ENCODE measurements at places on chromosomes 5 and 9.

GRCh38 chr9:20988061-20988460 is 43.4 kb downstream of the HACD4 start:
- DNase-seq, result no peak

DNA sequence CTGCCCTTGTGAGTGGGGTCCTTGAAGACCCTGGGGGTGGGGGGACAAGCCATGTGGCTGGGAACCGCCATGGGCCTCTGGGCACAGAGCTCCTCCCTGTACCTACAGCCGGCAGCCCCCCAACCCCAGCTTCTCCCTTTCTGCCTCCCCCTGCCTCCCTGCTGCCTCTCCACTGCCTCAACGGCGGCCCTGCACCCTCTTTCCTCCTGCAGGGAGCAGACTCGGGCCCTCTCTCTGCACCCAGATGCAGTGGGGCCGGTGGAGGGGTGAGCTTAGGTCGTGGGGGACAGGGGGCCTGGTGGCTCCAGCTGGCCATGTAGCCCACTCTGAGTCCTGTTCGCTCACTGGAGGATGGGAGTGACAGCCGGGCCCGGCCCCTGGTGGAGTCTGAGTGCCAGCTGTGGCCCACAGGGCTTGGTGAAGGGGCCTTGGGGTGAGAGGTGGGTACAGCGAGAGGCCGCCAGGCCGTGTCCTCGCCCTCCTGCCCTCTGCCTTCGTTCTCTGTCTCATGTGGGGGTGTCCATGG is 139.3 kb upstream of the COL5A1 start:
- no peak for DNase-seq

- no peak for DNase-seq
Observed at GRCh38 chr9:27565696-27566095, 7.6 kb downstream of the C9orf72 start.

- DNase-seq, result no peak
Observed at GRCh38 chr5:138440159-138441073, 1.6 kb downstream of the REEP2 start.

GRCh38 chr9:111150181-111150580 is 111.9 kb upstream of the LPAR1 start:
- no peak for DNase-seq

DNA sequence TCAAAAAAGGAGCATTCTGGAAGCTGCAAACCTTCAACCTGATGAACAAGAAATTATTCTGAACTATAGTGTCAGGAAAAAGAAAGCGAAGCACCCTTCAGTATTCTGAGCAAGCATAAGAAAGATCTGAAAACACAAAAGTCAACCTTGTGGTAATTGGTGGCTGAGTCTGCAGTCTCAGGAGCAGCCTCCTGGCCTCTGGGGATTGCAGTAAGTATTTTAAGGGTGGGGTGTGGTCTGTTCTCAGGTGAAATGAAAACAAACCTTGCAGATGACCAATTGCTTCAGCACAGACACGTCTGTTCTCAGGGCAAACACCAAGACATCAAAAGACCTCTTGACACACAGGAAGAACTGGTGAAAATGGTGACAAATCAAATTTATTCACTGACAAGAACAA is 147.8 kb upstream of the RAPGEF1 start:
- DNase-seq, result no peak

DNA sequence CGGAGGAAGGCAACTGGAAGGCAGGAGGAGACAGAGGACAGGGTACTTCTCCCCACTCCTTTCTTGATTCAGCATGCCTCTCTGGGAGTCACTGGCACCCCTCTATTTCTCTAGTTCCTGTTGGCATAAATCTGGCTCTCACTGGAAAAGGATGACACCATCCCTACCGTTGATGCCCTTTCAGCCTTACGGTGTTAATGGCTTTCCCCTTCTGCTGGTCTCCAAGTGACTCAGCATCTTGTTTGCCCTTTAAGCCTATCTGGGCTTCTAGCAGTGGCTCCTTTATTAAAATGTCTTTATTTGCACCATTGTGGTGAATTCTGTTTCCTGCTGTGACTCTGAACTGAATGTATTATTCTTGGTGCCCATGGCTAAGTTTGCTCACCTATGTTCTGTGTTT is 227.3 kb upstream of the GLRA1 start:
- DNase-seq, result no peak

DNA sequence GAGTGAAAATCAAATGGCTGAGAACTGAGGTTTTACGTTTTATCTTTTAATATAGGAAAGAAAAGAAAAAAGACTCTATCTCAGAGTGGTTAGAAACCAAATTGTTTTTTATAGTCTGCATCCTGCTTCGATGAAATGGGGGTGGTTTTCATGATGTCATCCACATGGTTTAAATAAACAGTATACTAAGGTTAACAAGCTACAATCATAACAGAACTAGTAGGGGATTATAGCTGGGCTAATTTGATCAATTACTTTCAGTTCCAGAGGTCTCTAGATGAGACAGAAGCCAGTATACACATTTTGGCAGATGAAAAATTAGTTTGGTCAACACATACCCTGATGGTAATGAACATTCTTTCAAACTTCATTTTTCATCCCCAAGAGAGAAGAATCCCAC is 106.3 kb upstream of the SNX2 start:
- DNase-seq, result no peak

DNA sequence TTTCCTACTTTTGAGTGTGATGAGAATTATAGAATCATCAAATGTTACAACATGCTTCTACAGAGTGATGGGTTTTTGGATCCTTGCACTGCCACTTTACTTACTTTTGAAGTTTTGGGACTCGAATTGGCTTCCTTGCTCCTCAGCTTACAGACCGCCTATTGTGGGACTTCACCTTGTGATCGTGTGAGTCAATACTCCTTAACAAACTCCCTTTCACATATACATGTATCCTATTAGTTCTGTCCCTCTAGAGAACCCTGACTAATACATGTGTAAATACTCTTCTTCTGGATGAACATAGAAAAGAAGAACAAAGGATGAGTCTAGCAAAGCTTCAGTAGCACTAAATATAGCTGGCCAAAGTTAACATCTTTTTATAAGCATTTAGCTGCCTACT is 98.7 kb upstream of the PDE4D start:
- no peak for DNase-seq
